ENCODE measurements at places on chromosomes 2 and 18.

GRCh38 chr2:176035013-176035691 lies 33.1 kb upstream of the LNPK start:
- DNase-seq: no peak

GRCh38 chr2:216850665-216851322 lies 9.1 kb downstream of the TNP1 start:
- DNase-seq: no peak

DNA sequence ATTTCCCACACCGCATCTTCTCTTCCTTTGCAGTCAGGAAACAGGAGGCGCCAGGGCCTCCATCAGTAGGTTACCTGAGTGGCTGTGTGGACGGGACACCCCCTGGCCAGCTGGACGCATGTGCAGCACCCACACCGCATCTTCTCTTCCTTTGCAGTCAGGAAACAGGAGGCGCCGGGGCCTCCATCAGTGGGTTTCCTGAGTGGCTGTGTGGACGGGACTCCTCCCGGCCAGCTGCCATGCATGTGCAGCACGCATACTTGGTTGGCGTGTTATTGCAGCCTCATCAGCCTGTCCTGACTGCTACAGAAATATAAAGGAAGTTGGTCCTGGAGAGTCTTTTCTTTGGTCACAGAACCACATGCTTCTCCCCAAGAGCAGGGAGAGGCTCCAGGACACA lies 74.6 kb downstream of the DCDC2C start:
- no peak for DNase-seq

- DNase-seq: no peak
Measured at GRCh38 chr2:137764646-137765045, 199.6 kb upstream of the HNMT start.

DNA sequence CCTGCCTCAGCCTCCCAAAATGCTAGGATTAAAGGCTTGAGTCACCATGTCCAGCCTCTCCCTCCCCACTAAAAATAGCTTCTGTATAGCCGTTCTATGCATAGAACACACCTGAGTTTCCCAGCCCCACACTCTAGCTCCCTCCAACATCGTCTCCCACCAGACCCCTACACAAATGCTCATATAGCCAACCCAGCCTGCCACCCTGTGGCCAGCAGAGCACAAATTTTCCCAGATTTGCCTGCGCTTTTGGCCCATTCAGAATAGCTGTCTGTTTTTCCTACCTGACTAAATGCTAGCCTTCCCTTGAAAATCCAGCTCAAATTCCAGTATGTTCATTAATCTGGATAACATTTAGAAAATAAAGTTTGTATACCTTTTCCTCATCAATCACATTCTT lies 22.8 kb downstream of the TRABD2A start:
- no peak for DNase-seq

- no peak for DNase-seq
Measured at GRCh38 chr2:100963026-100963375, 39.1 kb upstream of the RPL31 start.

GRCh38 chr2:200360364-200360763 lies 53.9 kb downstream of the SPATS2L start:
- DNase-seq: no peak

- DNase-seq: no peak
Measured at GRCh38 chr2:51510303-51510702, 478.4 kb upstream of the NRXN1 start.

GRCh38 chr18:31040686-31041270 lies 1.8 kb downstream of the DSC3 start:
- no peak for DNase-seq

DNA sequence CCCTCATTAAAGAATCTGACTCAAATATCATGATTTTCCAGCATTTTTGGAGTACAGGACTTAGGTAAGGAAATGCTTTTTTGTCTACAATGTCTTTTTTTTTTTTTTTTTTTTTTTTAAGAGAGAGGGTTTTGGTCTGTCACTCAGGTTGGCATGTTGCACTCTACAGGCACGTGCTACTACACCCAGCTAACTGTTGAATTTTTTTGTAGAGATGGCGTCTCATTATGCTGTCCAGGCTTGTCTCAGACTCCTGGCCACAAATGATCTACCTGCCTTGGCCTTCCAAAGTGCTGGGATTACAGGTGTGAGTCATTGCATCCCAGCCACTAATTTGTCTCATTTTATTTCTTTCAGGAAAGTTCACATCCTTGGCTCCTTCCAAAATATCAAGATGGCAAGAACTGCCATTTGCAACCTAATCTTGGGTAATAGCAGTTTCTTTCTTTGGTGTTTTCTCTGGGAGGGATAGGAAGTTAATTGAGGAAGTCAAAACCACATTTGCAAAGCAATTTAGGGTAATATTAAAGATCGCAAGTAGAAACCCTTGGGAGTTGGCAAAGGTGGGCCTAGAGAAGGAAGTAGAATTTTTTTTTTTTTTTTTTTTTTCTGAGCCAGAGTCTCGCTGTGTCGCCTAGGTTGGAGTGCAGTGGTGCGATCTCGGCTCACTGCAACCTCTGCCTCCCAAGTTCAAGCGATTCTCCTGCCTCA lies 15.5 kb downstream of the PNO1 start:
- no peak for DNase-seq

DNA sequence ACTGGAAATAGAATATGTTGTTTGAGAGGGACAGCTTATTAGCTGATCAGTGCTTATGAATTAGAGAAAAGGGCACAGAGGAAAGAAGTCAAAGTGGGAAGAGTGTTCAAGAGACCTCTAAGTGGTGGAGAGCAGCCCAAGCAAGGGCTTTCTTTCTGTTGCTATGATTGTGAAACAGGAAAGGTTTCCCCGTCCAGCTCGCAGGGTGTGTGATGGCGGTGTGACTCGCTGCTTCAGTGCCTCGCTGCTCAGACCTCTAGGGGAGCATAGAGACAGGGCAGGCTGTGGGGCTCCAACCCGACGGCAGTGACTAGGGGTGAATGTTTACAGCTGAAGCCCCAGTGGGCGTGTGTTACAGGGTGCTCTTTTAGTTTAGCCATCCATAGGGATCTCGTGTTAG lies 166.5 kb upstream of the COPS8 start:
- no peak for DNase-seq

GRCh38 chr2:172642301-172643020 lies 86.6 kb downstream of the PDK1 start:
- no peak for DNase-seq

GRCh38 chr2:128563348-128563687 lies 244.7 kb upstream of the HS6ST1 start:
- no peak for DNase-seq

DNA sequence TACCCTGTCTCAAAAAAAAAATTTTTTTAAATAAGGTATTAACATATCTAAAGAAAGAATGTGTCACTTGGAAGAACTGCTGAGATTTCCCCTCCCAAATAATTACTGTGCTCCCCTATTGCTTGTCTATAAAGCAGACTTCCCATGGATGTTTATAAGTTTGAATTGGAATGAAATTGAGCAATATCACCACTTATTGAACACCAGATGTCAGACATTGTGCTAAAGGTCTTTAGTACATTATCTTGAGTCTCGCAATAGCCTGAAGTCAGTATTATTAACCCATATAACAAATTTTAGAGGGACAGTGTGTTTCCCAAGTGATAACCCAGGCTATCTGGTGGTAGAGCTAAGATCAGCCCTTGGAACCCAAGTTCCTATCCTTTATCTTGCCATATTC lies 102.9 kb upstream of the MSH2 start:
- DNase-seq: no peak

GRCh38 chr2:100260712-100261620 lies 61.3 kb downstream of the LONRF2 start:
- no peak for DNase-seq

- DNase-seq: no peak
Measured at GRCh38 chr2:98601532-98602132, 6.7 kb downstream of the COA5 start.

DNA sequence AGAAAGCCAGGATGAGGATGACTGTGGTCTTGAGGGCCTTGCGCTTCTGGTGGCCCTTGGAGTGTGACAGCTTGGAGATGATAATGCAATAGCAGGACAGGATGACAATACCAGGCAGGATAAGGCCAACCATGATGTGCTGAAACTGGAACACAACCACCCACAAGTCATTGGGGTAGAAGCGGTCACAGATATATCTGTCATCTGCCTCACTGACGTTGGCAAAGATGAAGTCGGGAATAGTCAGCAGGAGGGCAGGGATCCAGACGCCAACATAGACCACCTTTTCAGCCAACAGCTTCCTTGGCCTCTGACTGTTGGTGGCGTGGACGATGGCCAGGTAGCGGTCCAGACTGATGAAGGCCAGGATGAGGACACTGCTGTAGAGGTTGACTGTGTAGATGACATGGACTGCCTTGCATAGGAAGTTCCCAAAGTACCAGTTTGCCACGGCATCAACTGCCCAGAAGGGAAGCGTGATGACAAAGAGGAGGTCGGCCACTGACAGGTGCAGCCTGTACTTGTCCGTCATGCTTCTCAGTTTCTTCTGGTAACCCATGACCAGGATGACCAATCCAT lies 2.7 kb downstream of the CXCR4 start:
- no peak for DNase-seq

DNA sequence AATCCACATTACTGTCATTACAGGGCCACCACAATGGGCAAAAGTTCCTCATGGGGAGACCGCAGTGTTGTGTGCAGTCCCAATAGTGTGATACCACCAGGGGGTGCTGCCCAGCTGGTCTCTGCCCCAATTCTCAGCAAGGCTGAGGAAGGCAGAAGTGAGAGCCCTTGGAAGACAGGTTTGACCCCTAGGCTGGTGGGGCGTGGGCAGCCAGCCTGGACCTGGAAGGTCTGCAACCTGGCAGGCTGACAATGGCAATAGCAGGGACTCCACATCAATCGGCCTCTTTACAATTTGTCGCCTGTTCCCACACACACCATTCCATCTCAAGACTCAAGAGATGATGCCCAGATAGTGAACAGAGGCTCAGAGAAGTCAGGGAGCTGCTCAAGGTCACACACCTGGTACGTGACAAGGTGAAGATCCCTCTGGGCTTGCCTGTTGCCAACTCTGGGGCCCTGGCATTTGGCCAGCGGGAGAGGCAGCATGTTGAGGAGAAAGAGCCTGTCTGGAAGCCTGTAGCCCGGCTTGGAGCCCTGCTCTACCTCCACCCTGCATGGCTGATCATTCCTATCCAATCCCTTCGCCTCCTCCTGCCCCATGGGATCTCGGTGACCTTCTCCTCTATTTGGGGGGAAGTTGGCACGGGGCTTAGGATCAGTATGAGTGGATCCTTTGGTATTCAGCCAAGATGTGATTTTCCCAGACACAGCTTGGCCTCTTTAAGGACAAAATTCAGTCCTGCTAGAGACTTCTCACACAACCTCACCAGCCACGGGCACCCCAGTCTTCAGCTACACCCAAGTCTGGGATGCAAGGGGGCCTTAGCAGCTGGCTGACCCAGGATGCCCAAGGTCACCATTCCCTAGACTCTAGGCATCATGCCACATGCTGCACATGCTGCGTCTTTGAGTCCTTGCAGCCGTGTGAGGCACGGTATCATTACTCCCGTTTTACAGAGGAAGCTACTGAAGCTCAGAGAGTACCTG lies 2.9 kb upstream of the ATOH8 start:
- DNase-seq: no peak

DNA sequence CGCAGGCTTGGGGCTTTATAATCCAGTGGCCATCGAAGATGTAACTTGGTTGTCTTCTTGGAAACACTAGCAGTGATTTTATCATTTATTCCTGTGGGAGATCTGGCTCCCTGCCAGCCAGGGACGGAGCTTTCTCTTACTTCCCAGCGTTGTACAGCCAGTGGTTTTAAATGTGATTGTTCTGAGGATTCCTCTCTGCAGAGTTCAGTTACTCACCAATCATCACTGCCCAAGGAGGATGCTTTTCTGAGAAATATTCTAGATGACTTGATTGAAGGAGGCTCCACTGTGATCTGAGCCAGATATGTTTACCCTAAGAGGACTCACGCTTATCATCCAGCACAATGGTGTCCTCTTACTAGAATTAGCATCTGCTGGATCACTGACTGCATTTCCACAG lies 744.3 kb downstream of the RNF144A start:
- no peak for DNase-seq

- peak; percentile 19 for DNase-seq
Measured at GRCh38 chr2:168323529-168324021, 76.2 kb upstream of the STK39 start.

GRCh38 chr2:132754867-132755472 lies 85.0 kb upstream of the LYPD1 start:
- DNase-seq: no peak

- no peak for DNase-seq
Measured at GRCh38 chr2:34025196-34025595, 426.1 kb upstream of the FAM98A start.

DNA sequence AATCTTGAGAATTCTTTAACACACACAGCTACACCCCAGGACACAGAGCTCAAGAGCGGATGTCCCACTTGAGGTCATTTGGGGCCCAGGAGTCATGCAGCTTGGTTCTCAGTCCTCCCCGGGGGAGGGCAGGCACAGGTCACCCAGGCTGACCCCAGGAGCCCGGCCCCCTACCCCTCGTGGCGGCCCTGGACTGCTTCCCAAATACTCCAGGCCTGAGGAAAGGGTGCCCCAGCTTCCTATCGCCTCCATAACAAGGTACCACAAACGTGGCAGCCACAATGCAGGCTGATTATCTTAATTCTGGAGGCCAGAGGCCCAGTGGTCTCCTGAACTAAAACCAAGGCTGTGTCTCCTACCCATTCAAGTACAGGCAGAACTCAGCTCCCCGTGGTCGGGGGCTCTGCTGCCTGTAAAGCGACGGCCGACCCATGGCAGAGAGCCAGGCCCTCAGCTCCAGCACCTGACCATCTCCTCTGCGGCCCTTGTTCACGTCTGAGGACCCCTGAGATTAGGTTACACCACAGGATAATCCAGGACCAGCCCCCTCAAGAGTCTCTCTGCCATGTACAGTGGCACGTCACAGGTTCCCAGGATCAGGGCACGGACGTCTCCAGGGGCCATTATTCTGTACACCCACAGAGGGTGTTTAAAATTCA lies 10.5 kb downstream of the SLC66A2 start:
- no peak for DNase-seq

- no peak for DNase-seq
Measured at GRCh38 chr2:43321446-43321845, 95.0 kb upstream of the ZFP36L2 start.

GRCh38 chr18:14767474-14767873 lies 19.5 kb downstream of the ANKRD30B start:
- DNase-seq: no peak

DNA sequence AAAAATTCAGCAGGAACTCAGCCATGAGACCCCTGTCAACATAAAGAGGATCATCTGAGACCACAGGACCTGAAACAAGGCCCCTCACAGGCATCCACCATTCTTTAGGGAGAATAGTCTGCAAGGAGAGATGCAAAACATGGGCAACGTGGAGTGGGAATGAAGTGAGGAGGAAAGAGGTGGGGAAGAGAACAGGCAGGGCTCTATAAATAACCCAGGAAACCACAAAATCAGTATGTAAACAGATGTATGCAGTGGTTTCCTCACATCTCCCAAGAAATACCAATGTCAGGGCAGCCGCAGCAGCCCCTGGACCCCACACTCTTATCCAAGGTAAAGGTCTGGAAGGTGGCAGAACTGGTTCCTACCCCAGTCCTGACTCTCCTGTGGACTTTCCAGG lies 168.5 kb downstream of the EN1 start:
- no peak for DNase-seq

Measured in NCI-H187 treated with DMSO at 0.1 percent for 48 hours (cell line).